GM23248 (cell line): ENCODE measurements at places on chromosomes 7 and 10.
A peak's percentile ranks its signal among the peaks of the same experiment; 100 is the strongest.

- DNase-seq, result peak; percentile 93
These were observed at the start of gene STX1A for GRCh38 chr7:73718905-73719805. Gene STX1A (minus strand): TSS chr7:73719669. CDS start chr7:73719631, 38 bp downstream.

DNA sequence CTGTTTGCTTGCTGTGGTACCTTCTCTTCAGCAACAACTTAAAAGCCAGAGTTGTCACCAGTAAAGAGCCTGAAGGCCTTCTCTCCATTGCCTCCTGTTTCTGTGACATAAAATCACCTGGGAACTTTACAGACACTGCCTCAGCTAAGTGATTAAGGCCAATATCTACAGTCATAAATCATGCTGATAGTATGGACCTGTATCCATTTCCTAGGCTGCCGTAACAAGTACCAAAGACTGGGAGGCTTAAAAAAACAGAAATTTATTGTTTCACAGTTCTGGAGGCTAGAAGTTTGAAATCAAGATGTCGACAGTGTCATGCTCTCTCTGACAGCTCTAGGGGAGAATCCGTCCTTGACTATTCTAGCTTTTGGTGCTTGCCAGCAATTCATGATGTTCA is 108.4 kb upstream of the UNC5B start:
- no peak for DNase-seq

DNA sequence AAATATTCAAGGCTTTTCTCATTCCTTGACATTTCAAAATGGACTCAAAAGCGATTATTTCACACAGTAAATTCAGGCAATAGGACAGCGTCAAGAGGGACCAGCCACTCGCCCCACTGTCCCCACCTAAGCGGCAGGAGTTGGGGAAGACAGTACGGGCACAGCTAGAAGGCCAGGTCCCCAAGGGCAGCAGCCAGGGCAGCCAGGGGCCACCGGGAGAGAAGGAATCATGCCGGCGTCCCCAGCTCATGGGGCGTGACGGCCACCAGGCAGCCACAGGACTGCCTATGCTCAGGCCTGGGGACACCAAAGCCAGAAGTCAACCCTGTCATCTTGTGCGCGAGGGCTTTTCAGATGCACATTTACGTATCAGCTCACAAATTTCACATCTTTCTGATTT is 225.7 kb upstream of the PPP2R2D start:
- DNase-seq, result no peak

- DNase-seq, result no peak
These were observed 19.8 kb downstream of the SLC29A4 start for GRCh38 chr7:5302577-5302976.

- no peak for DNase-seq
These were observed 437.5 kb upstream of the GHITM start for GRCh38 chr10:83701799-83702198.

- DNase-seq, result no peak
These were observed 239.2 kb upstream of the PRKCQ start for GRCh38 chr10:6819301-6819700.

- no peak for DNase-seq
These were observed 2.4 kb downstream of the KCNH2 start for GRCh38 chr7:150975536-150976319.
